HFFc6 (cell line): ENCODE measurements at places on chromosomes 6 and 20.

GRCh38 chr6:33314943-33315792, 1.3 kb upstream of the TAPBP start:
- peaks cover 6% of the 10 kb centered on the region for H3K27me3 ChIP-seq
- H3K27ac ChIP-seq = peak overlapping the region; percentile 98
- H3K36me3 ChIP-seq = peaks cover 33% of the 10 kb centered on the region
- DNase-seq = no peak
- H3K4me1 ChIP-seq = peaks cover 56% of the 10 kb centered on the region

DNA sequence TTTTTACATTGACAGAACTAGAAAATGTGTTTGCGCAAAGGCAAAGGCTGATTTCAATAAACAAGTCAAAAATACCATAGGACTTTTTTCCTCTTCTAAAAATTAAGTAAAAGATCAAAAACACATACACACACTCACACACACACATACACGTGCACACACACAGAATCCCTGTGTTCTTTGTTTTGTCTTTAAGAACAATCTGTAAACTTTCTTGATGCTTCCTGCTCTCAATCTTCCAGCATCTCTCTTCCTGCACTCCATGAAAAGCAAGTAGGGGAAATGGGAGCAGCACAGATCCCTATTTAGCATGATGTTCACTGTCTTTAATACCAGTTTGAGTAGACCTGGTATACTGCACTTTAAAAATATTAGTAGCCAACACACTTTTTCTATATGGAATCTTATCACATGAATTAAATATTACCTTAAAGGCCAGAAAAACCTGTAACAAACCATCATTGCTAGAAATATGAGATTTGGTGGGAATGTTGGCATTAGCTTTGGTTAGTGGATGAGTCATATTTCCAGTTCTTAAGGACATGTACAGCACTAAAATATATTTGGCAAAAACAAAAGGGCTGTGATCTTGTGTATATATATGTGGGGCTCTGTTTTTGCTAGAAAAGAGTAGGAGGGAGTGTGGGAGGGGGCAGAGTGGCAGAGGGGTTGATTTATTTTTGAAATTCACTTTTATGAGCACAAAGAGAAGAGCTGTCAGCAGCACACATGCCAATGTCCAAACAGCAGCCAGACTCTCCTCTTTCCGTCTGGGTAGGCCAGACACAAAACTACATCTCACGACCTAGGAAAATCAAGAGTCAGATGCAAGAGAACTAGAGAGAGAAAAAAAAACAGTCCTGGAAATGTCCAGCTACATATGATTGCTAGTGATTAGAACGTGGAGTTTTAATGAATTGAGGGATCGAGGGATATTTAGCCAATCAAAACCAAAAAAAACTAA, 4.6 kb downstream of the PTPRK start:
- H3K4me1 ChIP-seq = peaks cover 74% of the 10 kb centered on the region
- DNase-seq = no peak
- H3K4me3 ChIP-seq = peak overlapping the region; percentile 100
- H3K27me3 ChIP-seq = no peaks in the 10 kb centered on the region

DNA sequence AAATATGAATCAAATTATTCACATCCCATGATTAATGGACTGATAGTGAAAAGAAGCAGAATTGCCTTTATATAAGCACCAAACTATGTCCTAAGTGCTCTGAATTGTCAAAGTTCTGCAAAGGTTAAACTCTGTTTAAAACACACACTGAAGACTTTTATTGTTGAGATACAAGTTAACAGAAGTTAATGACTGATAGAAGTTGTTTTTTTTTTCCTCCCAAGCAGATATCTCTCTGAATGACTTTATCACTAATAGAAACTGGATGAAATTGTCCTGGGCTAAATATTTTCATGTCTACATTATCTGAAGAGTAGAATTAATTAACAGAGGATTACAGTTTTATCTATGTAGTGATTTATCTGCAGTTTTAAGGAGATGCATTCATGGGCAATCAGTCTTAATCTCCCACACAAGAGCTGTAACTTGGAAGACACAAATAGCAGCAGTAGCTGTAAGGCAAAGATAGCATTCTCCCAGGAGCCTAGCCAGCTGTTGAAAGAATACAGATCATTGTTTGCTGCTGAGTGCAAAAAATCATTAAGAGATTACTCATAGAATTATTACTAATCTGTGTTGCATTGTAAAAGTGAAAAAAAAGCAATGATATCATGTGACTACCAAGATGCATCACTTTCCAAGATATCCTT, 49.9 kb downstream of the BMP5 start:
- H3K4me3 ChIP-seq = no peak overlapping the region
- no peak overlapping the region for H3K27ac ChIP-seq
- no peaks in the 10 kb centered on the region for H3K36me3 ChIP-seq
- DNase-seq = peak; percentile 28

DNA sequence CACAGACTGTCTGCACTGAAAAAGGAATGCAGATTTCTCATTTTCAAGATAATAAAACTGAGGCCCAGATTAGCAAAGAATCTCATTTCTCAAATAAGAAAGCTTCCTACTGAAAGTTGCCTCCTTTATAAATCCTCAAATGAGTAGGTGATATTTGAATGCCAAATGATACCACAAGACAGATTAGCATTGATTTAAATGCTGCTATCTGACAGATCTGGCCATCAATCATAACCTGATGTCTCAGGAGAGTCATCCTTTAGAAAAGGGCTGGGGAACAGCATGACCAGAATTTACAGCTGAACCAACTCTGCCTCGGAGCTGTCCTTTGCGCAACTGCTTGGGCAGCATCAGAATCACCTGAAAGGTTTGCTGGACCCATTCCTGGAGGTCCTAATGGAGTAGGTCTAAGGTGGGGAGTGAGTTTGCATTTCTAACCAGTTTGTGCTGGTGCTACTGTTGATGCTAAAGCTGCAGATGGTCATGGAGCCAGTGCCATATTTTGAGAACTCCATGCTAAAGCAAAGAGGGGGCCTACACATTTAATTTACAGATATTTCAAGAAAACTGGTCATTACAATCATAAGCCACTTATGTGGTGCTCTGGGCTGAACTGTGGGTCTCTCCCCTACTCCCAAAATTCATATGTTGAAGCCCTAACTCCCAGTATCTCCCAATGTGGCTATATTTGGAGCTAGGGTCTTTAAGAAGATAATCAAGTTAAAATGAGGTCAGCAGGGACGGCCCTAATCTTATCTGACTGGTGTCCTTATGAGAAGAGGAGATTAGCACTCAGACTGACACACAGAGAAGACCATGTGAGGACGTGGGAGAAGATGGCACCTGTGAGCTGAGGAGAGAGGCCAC, 295.5 kb upstream of the JARID2 start:
- peaks cover 3% of the 10 kb centered on the region for H3K27me3 ChIP-seq
- no peaks in the 10 kb centered on the region for H3K4me1 ChIP-seq
- no peak for DNase-seq
- no peaks in the 10 kb centered on the region for H3K36me3 ChIP-seq

- H3K4me1 ChIP-seq = peaks cover 6% of the 10 kb centered on the region
- H3K27me3 ChIP-seq = no peaks in the 10 kb centered on the region
- H3K36me3 ChIP-seq = no peaks in the 10 kb centered on the region
- H3K27ac ChIP-seq = no peak overlapping the region
- H3K4me3 ChIP-seq = no peak overlapping the region
Measured at GRCh38 chr6:47631269-47631772, 67.1 kb upstream of the ADGRF4 start.

GRCh38 chr6:106609699-106610098, 19.6 kb downstream of the RTN4IP1 start:
- H3K27ac ChIP-seq = no peak overlapping the region
- no peaks in the 10 kb centered on the region; the same call in 1 of the 2 replicates for H3K36me3 ChIP-seq
- no peak overlapping the region for H3K4me3 ChIP-seq
- no peak for DNase-seq

DNA sequence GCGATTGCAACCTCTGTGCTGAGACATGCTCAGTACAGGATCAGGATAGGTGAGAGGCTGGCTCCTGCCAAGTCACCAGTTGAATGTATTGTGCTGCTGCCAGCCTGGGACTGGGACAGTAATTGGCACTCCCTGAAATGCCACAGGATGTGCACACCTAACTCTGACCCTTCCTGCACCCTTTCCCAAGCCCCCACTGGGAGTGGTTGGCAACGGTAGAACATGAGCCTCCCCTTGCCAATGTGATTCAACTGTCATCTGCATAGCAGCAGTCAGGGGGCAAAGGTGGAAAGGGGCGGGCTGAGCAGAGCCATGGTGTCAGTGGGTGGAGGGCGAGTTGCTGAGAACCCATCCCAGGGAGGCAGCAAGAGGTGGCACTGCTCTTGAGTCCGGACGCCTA, 15.4 kb downstream of the SPINT3 start:
- H3K36me3 ChIP-seq = no peaks in the 10 kb centered on the region
- peaks cover 16% of the 10 kb centered on the region for H3K27me3 ChIP-seq
- H3K27ac ChIP-seq = no peak overlapping the region

DNA sequence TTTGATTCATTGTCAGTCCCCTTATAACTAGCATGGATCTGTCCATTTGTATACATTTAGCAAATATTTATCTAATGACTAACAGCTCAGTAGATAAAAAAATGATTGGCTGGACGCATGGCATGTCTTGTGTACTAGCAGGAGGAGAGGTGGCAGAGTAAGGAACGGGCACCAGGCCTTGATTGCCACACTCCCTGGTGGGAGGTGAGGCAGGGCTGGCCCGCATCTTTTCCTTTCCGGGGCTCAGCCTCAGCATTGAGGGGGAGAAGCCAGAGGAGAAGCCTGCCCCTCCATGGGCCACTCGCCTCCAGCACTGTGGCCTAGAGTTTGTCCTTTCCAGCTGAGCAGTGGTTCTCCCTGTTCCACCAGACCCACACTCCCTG, 84.9 kb upstream of the TMEM181 start:
- peaks cover 34% of the 10 kb centered on the region for H3K4me1 ChIP-seq
- peak overlapping the region; percentile 85 for H3K27ac ChIP-seq
- peaks cover 23% of the 10 kb centered on the region for H3K36me3 ChIP-seq
- DNase-seq = peak; percentile 62
- H3K4me3 ChIP-seq = peak overlapping the region; percentile 65

GRCh38 chr6:168193816-168194721, 115.1 kb upstream of the FRMD1 start:
- H3K4me1 ChIP-seq = no peaks in the 10 kb centered on the region
- no peak for DNase-seq

DNA sequence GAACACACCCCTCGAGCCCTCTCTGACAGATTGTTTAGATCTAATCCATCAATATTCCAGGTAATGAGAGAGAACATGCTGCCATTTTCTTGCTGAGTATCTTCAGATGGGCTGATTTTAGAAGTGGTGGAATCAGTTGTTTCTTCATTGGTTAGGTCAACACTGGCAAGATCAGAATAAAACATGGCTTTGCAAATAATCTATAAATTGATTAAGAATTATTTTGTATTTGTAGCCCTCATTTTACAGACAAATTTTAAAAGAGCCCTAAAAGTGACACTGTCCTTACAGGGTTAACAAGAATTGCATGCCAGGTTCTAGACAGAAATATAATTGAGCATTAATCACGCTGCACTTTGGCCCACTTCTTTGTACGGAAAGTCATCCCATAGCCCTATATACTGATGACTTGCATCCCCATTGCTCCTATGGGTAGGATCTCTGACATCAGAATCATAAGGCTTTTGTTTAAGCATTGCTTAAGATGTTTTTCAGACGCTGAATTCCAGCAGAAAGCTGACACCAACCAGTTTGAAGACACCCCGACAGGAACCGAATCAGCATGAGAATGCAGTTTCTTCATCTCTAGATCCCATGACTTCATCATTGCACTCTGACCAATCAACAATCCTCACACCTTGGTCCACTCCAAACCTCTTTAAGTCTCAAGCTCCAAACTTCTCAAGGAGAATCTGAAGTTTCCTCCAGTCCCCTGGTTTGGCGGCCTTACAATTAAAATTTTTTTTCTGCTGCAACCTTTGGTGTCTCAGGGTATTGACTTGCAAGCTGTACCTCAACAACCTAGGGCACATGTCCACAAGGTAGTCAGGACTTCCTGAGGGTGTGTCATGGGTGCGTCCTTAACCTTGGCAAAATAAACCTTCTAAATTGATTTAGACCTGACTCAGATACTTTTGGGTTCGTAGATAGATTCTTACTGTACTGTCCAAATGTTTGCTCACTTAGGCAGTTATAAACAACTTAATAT, 7.8 kb downstream of the TDP2 start:
- H3K4me1 ChIP-seq = peaks cover 19% of the 10 kb centered on the region
- peak overlapping the region; percentile 67 for H3K27ac ChIP-seq
- no peak overlapping the region for H3K4me3 ChIP-seq
- DNase-seq = peak; percentile 64

GRCh38 chr6:55557146-55557545, 21.8 kb downstream of the HMGCLL1 start:
- no peak for DNase-seq
- H3K36me3 ChIP-seq = no peaks in the 10 kb centered on the region
- no peaks in the 10 kb centered on the region for H3K4me1 ChIP-seq

- H3K4me3 ChIP-seq = no peak overlapping the region
- DNase-seq = no peak
- H3K36me3 ChIP-seq = no peaks in the 10 kb centered on the region
Measured at GRCh38 chr6:111843347-111844147, 29.7 kb downstream of the FYN start.

GRCh38 chr20:21391185-21391971, 5.9 kb downstream of the NKX2-4 start:
- no peak for DNase-seq
- peaks cover 14% of the 10 kb centered on the region for H3K4me1 ChIP-seq
- H3K36me3 ChIP-seq = peaks cover 36% of the 10 kb centered on the region
- peaks cover 30% of the 10 kb centered on the region for H3K27me3 ChIP-seq

DNA sequence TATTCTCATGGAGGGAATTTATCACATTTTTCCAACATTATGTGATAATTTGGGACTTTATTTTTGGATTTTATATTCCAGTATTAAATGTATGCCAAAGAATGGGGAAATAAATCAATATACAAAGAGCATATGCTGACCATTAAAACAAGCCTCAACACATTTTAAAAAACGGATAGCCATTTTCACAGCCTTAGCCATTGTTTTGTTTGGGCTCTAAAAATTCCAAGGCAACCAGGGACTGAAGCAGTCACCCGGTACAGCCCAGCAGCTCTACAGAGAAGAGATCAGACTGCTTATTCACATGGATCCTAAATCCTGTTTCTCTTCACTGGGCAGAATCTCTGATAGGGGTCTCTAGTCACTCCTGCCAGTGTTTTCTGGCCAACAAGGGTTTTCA, 150.2 kb upstream of the OGFRL1 start:
- no peaks in the 10 kb centered on the region for H3K36me3 ChIP-seq
- no peak overlapping the region; the same call in 1 of the 2 replicates for H3K27ac ChIP-seq
- peaks cover 6% of the 10 kb centered on the region for H3K27me3 ChIP-seq
- H3K4me1 ChIP-seq = peaks cover 6% of the 10 kb centered on the region; the same call in 1 of the 2 replicates
- H3K4me3 ChIP-seq = no peak overlapping the region

DNA sequence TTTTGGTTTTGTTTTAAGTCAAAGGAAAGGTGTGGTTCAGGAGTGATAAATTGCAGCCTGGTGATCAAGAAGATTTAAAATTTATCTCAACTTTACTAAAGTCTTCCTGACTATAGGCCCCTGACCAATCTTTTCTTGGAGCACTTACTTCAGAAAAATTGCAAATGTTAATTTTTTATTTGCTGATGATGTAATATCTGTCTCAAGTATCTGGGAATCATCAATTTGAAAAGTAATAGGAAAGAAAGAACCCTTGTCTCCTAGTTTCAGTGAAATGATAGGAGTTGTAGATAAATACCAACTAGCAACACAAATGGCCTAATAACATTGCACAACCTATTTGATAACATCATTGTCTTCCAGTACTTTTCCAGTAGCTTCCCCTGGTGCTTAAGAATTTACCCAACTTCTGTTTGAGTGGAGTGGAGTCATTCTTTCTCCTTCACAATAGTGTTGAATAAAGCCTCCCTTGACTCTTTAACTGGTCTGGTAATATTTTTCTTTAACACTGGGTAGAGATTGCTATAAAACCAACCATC, 648.3 kb upstream of the ADGRB3 start:
- no peak overlapping the region for H3K27ac ChIP-seq
- no peak for DNase-seq
- no peak overlapping the region for H3K4me3 ChIP-seq
- no peaks in the 10 kb centered on the region for H3K36me3 ChIP-seq
